ENCODE measurements at places on chromosomes 4 and X.

DNA sequence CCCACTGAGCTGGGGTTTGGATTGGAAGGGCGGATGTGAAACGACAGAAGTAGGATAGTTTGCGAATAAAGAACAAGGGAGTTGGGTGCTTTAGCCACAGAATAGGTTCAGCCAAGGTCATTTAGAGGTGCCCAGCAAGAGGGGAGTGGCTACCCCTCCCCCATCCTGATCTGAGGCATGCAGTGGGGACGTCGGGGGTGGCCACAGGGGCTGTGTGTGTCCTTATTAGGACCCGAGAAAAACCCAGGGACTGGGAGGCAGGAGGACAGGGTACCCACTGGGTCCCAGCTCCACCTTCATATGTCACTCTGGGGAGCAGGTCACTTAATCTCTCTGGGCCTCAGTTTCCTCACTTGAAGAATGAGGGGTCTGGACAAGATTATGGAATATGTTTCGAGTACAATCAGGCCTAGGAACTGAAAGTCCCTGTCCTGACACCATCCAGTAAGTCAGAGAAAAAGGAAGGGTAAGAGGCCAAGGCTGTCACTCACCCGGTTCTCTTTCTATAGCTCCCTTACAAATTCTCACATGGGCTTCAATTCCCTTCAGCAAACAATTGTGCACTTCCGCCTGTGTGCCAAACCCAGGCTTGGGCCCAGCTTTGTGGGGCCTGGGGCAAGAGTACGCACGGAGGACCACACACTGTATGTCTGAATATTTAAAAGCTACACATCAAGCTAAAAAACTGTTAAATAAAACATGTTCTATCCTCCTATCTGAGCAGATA, 4.2 kb upstream of the NYX start:
- no peak for DNase-seq

GRCh38 chr4:87078987-87079486, 141.4 kb downstream of the KLHL8 start:
- DNase-seq = peak; percentile 93

DNA sequence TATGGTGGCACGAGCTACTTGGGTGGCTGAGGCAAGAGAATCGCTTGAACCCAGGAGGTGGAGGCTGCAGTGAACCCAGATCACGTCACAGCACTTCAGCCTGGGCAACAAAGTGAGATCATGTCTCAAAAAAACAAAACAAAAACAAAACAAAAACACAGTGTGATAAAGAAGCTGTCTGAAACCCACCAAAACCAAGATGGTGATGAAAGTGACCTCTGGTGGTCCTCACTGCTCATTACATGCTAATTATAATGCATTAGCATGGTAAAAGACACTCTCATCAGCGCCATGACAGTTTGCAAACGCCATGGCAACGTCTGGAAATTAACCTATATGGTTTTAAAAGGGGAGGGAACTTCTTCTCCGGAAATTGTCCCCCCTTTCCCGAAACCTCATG, 29.4 kb upstream of the OPHN1 start:
- DNase-seq = peak; percentile 61

- peak; percentile 83 for DNase-seq
Measured at GRCh38 chrX:154738011-154738738, 12.7 kb downstream of the GAB3 start.

GRCh38 chrX:5852941-5853340, 375.7 kb downstream of the NLGN4X start:
- DNase-seq = no peak

GRCh38 chr4:72942565-72942964, 127.0 kb downstream of the COX18 start:
- DNase-seq = no peak

- DNase-seq = no peak
Measured at GRCh38 chr4:70892086-70892769, 9.9 kb upstream of the MOB1B start.

DNA sequence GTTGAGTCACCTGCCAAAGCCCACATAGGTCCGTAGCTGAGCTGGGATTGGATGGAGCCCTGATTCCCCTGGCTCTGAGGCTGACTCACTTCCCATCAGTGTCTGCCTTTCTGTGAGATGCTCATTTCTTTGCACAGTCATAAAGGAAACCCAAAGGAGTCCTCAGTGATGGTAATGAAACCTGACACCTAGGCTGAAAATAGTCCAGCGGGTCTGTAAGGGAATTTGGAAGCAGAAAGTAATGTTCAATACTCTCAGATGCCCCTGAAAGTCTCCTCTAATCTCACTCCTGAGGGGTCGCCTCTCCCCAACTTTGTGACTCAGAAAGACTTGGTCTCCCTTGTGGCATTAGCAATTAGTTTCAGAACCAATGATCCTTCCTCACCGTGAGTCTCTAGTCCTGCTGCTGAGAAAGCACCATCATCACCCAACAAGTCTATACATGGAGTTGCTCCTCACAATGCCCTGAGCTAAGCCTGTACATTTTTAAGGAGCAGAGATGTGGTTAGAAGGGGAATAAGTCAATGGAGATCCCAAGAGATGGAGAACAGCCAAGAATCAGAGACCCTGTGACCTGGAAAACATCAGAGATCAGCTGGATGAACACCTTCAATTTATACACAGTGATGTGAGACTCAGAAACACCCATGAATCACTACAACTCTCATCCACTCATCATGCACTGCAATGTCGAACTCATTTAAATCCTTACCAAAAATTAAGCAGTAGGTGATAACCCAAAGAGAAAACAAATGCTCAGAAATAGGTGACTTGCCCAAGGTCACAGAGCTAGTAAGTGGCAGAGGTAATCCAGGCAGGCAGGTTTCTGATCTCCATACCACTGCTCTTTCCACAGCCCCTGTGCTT, 219.0 kb upstream of the CPEB2 start:
- peak; percentile 31 for DNase-seq

- DNase-seq = no peak
Measured at GRCh38 chrX:134324359-134324758, 87.4 kb downstream of the CCDC160 start.

- no peak for DNase-seq
Measured at GRCh38 chrX:8455557-8455956, 9.1 kb upstream of the VCX3B start.

- DNase-seq = peak; percentile 4
Measured at GRCh38 chrX:83845397-83845796, 15.5 kb upstream of the CYLC1 start.

- no peak for DNase-seq
Measured at GRCh38 chr4:171956678-171957077, 143.5 kb downstream of the GALNTL6 start.

DNA sequence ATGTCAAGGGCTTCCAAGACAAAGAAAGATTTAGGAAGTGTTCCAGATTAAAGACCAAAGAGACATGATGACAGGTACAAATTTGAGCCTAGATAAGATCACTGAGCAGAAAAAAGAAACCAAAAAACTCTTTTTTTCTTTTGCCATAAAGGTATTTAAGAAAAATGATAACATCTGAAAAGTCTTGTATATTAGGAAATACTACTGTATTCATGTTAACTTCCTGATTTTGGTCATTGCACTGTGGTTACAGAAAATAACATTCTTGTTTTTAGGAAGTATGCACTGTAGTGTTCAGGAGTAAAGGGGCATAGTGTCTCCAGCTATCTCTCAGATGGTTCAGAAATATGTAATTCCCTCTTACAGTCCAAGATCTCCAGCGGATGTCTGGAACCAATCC, 37.1 kb downstream of the RWDD4 start:
- DNase-seq = no peak

Measured in EH (cell line).